ENCODE measurements at places on chromosomes 12 and 14. TPM values are rescaled to one million over a fixed set of nuclear protein-coding genes. Genes with fewer than 3 reads are reported as not detected.

SLC2A14 gene
- polyA plus RNA-seq = not detected

HOXC12 gene
- polyA plus RNA-seq = 0.05 TPM

DNA sequence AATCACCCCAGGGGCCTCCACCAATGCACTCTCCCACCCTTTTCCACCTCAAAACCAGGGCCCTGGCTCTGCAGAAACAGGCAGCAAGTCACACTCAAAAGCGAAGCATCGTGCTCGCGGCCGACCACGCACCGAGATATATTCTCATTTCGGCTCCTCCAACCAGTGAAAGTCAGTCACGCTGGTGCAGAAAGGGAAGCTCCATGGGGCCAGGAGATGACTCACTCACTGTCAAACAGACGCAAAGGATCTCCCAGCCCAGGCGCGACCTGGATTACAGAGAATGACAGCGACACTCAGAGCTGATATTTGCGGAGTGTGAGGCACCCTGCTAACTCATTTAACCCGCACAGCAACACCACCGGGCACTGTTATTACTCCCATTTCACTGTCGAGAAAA lies 173.6 kb downstream of the CALM1 start:
- DNase-seq = no peak

GRCh38 chr12:122865268-122866231 lies 30.3 kb downstream of the HIP1R start:
- DNase-seq = no peak

ACACB gene
- polyA plus RNA-seq = 1.1 TPM

- no peak for DNase-seq
Observed at GRCh38 chr14:35695647-35696046, 113.4 kb downstream of the RALGAPA1 start.

LTB4R gene
- 2.5 TPM for polyA plus RNA-seq

CKAP4 gene
- 337 TPM for polyA plus RNA-seq

DNA sequence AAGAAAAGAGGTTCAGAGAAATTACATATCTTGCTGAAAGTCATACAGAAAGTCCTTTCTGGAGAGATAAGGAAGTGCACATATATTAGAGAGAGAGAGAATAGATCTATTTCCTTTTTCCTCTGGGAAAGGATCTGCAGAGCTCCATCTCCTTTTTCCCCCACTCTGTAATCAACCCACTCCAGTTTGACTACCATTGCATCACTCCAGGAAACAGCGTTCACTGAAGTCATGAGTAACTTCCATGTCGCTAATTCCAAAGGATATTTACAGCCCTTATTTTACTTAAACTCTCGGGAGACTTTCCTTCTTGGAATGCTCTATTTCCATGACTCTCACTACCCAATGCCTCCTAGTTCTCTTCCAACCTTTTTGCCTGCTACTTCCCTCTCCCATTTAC lies 72.5 kb upstream of the PARP11 start:
- DNase-seq = no peak

- no peak for DNase-seq
Observed at GRCh38 chr12:54060975-54061778, 7.5 kb downstream of the HOXC4 start.

GRCh38 chr12:68189821-68190242 lies 30.3 kb upstream of the IFNG start:
- no peak for DNase-seq

- DNase-seq = no peak
Observed at GRCh38 chr12:94208622-94208966, 60.2 kb downstream of the PLXNC1 start.

- no peak for DNase-seq
Observed at GRCh38 chr12:131529196-131530040, 181.5 kb upstream of the SFSWAP start.

DNA sequence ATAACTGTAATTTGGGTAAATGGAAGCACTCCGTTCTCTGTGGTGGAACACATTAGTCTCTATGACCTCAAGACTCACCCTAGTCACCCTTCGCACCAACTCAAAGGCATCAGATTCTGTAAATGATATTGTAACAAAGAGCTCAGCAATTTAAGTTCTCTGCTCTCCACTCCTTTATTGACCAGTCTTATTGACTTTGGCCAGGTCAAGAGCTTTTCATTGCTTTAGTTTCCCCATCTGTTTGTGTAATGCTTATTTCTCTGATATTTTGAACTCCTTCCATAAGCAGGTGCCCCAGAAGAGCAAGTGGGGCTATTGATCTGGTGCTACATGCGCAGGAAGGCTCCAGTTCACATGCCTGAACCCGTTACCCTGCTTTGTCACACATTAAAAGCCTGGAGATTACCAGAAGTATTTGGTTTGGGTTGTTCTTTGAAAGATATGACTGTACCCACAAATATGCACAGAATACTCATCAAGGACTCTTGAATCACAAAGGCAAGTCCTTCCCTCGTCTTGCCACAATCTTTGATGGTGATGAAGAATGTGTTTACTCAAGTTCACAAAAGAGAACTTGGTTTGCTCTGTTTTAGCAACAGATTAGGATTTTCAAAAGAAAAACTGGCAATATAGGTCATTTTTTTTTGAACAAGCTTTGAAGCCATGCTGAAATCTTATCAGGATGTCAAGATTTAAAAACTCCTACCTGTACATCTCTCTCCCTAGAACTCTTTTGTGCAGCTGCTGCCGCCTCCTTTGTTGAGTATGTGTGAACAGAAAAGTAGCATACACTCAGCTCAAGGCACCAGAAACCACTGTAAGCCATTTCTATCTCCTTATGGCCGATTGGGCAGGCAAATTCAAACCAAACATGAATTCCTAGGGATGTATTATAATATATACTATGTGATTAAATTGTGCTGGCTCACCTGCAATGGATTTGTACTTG lies 193.9 kb downstream of the BCAT1 start:
- peak; percentile 27 for DNase-seq

GRCh38 chr14:95876761-95877538 lies at the start of gene TUNAR:
Gene TUNAR, plus strand, starts transcription at chr14:95876832.
- no peak for DNase-seq

KRT83 gene
- 0.07 TPM for polyA plus RNA-seq

MSI1 gene
- polyA plus RNA-seq = not detected

LRRK2 gene
- 1.5 TPM for polyA plus RNA-seq

LYZ gene
- polyA plus RNA-seq = not detected

GRCh38 chr12:18907728-18908127 lies 169.8 kb downstream of the CAPZA3 start:
- no peak for DNase-seq

GRCh38 chr14:99274346-99275221 lies 2.6 kb upstream of the BCL11B start:
- DNase-seq = no peak

- no peak for DNase-seq
Observed at GRCh38 chr12:127654383-127654985, 612.5 kb upstream of the TMEM132C start.

CD69 gene
- not detected for polyA plus RNA-seq
